Dermis microvascular lymphatic vessel endothelial cell (primary cell): ENCODE measurements at places on chromosomes 4 and X. TPM values are rescaled to one million over a fixed set of nuclear protein-coding genes. Genes with fewer than 3 reads are reported as not detected.

The SMPX gene
- total RNA-seq, result not detected in 2 replicates

The SYN1 gene
- total RNA-seq, result under 0.01 and 0.13 TPM in 2 replicates

The SPANXN3 gene
- total RNA-seq, result not detected in 2 replicates

The NXF2 gene
- not detected in 2 replicates for total RNA-seq

The NEXMIF gene
- under 0.01 TPM in 1 of 2 replicates, not detected in the other for total RNA-seq

The TMEM35A gene
- total RNA-seq, result 1.9 TPM in 2 replicates

The PPP4R3C gene
- total RNA-seq, result not detected in 2 replicates

The RNF4 gene
- total RNA-seq, result 31.1 and 36.9 TPM in 2 replicates

The ARSD gene
- total RNA-seq, result 16.4 and 29.7 TPM in 2 replicates

The PCDH18 gene
- 0.13 and 0.38 TPM in 2 replicates for total RNA-seq

The BANK1 gene
- total RNA-seq, result under 0.01 TPM in 2 replicates

The SMIM43 gene
- total RNA-seq, result 0.13 and 0.38 TPM in 2 replicates

The UGT2B15 gene
- total RNA-seq, result not detected in 2 replicates

The SNCA gene
- 116 and 146 TPM in 2 replicates for total RNA-seq

The REPS2 gene
- total RNA-seq, result 4.2 and 6.1 TPM in 2 replicates

The SLC6A14 gene
- not detected in 2 replicates for total RNA-seq

The NPNT gene
- total RNA-seq, result under 0.01 and 0.13 TPM in 2 replicates

The SLC4A4 gene
- total RNA-seq, result not detected in 2 replicates

The ADH7 gene
- 0.13 TPM in 1 of 2 replicates, not detected in the other for total RNA-seq

The TSPYL2 gene
- total RNA-seq, result 4.9 and 7.6 TPM in 2 replicates

The AR gene
- total RNA-seq, result 0.26 and 0.38 TPM in 2 replicates

The RTL5 gene
- total RNA-seq, result 0.13 and 0.38 TPM in 2 replicates

The ADGRL3 gene
- under 0.01 and 0.13 TPM in 2 replicates for total RNA-seq

The GABRE gene
- 12.1 and 36.3 TPM in 2 replicates for total RNA-seq

The CSAG3 gene
- not detected in 2 replicates for total RNA-seq

The MAGEA2 gene
- not detected in 2 replicates for total RNA-seq

The SPATA4 gene
- total RNA-seq, result not detected in 2 replicates
